ENCODE measurements at places on chromosomes 2 and 18.

- no peak for DNase-seq
Observed at GRCh38 chr18:36564841-36565240, 264.0 kb downstream of the TPGS2 start.

GRCh38 chr18:53943326-53943860, 281.1 kb downstream of the MBD2 start:
- no peak for DNase-seq

GRCh38 chr2:219442256-219443015, 7.8 kb downstream of the SPEG start:
- DNase-seq = no peak

GRCh38 chr2:11701751-11702301, 31.8 kb upstream of the NTSR2 start:
- DNase-seq = no peak

- no peak for DNase-seq
Observed at GRCh38 chr2:27622921-27623384, 5.9 kb downstream of the CCDC121 start.

GRCh38 chr2:12679550-12680072, 37.1 kb upstream of the TRIB2 start:
- DNase-seq = no peak

GRCh38 chr2:202965810-202966460, 48.7 kb upstream of the NBEAL1 start:
- peak; percentile 19 for DNase-seq

GRCh38 chr2:39513641-39514094, 76.6 kb upstream of the MAP4K3 start:
- peak; percentile 70 for DNase-seq

DNA sequence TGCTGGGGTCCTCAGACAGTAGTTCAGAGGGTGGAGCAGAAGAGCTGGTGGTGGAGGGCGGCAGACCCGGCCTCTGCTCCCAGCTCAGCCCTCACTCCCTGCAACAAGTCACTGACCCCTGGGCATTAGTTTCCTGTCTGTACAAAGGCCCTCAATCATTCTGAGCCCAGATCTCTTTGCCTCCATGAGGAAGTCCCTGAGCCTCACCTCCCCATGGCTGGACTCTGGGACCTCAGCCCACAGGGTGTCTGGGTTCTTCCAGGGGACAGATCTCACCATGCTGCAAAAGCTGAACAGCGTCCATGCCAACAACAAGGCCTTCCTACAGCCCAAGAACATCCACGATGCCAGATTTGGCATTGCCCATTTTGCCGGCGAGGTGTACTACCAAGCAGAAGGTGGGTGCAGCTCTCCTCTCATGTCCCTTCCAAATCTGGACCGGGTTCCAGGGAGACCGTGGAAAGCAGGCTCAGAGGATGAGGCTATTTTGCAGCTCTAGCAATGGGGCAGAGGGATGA, 49.1 kb downstream of the MYO7B start:
- no peak for DNase-seq

DNA sequence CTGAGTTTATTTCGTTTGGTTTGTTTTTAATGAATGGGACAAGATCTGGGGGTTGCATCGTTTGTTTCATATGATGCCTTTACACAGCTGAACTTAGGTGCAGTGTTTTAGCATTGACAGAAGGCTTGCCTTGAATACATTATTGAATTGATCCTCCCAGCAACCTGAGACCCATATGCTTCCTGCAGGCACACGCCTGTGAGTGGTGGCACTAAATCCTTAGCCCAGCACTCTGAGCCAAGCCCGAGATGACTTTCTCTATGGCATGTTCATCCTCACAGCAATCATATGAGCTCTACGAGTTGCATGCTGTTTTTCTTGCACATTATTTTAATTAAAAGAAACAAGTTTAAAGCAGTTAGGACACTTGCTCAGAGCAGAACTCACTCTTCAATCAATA, 47.8 kb upstream of the AGAP1 start:
- no peak for DNase-seq

- no peak for DNase-seq
Observed at GRCh38 chr2:25920336-25920735, 42.0 kb upstream of the ASXL2 start.

- no peak for DNase-seq
Observed at GRCh38 chr18:77635451-77635850, 385.8 kb downstream of the GALR1 start.

- no peak for DNase-seq
Observed at GRCh38 chr2:72827966-72828646, 2.3 kb upstream of the EXOC6B start.

DNA sequence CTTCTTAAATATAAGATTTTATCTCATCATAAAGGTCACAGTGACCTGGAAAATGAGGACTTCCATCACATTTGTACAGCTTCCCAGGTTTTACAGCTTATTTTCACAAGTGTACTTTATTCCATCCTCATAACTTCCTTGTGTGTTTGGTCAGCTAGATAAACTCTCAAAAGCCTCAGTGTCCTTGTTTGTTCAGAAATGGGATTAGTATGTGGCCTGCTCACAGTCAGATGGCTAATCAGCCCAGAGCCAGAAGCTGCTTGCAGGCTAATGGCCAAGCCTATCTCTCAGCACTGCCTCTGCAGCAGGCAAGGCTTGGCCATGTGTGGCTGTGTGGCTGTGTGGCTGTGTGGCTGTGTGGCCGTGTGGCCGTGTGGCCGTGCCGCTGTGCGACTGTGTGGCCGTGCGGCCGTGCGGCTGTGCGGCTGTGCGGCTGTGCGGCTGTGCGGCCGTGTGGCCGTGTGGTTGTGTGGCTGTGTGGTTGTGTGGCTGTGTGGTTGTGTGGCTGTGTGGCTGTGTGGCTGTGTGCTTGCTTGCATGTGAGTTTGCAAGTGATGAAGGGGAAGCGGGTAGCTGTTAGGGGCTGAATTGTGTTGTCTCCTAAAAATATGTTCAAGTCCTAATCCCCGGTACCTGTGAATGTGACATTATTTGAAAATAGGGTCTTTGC, 233.0 kb upstream of the TNP1 start:
- DNase-seq = no peak

DNA sequence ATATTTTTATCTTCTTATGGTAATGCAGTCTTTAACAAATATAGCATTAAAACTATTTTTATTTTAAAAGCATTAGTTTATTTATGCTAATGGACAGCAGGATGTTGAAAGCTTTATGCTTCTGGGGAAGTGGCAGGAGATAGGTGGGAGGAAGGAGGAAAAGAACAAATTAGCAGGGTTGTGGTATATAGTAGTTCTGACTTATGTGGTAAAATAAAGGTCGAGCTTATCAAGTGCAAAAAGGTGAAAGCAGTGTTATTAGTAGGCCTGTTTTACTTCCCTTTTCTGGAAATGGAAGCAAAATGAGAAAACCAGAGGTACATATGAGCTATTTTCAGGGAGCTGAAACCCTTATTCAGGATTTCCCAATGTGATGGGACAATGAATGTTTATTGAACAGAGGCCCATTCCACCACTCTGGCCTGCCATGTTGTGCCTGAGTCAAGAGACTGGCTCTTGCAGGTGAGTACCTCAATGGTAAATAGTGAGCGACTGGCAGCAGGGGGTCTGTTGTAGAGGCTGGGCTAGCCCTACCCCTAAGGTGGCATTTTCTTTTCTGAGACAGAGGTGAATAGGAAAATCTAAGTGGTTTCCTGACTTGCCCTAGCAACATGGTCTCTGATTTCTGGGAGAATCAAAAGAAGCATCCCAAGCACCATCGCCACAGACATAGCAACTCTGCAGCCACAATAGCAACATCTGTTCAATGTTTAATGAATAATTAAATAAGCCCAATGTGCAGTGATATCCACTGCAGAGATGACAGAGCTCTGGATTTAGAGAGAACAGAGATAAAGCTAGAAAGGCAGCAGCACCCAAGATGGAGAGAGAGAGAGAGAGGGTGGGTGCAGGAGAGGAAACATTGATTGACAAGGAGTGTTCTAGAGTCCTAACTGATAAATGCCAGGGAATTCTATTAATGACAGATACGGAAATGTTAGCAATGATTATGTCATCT, 119.7 kb downstream of the UPP2 start:
- no peak for DNase-seq

GRCh38 chr2:118094503-118094902, 6.2 kb downstream of the INSIG2 start:
- no peak for DNase-seq

DNA sequence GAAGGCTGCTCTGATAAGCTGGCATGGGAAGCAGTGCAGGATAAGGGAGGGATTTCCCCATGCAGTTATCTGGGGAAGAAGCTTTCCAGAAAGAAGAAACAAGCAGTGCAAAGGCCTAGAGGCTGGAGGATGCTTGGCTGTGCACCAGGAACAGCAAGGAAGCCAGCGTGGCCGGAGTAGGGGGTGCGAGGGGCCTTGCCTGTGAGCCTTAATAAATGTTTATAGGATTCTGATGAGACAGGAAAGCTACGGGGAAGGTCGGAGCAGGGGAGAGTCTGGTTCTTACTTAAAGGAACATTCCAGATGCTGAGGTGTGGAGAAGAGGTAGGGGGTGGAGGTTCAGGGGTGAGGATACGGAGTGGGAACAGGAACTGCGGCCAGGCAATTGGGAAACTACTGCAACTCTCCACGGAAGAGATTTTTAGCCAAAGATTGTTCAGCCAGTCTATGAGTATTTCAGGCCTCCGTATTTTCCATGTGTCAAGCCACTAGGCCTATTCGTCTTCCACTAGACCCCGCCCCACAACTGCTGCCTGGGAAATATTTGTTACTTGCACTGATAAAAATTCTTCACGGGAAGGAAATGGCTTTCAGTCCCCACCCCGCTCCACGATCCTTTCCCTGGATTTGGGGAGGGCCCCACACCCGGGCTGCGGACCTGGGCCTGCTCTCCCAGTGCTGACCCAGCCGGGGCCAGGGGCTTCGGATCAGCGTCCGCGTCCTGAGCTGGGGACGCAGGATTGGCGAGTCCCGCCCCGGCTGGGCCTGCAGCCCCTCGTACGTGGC, 516 bp downstream of the EIF2AK2 start:
- peak; percentile 57 for DNase-seq

- DNase-seq = no peak
Observed at GRCh38 chr2:168536925-168537466, 80.9 kb downstream of the CERS6 start.

DNA sequence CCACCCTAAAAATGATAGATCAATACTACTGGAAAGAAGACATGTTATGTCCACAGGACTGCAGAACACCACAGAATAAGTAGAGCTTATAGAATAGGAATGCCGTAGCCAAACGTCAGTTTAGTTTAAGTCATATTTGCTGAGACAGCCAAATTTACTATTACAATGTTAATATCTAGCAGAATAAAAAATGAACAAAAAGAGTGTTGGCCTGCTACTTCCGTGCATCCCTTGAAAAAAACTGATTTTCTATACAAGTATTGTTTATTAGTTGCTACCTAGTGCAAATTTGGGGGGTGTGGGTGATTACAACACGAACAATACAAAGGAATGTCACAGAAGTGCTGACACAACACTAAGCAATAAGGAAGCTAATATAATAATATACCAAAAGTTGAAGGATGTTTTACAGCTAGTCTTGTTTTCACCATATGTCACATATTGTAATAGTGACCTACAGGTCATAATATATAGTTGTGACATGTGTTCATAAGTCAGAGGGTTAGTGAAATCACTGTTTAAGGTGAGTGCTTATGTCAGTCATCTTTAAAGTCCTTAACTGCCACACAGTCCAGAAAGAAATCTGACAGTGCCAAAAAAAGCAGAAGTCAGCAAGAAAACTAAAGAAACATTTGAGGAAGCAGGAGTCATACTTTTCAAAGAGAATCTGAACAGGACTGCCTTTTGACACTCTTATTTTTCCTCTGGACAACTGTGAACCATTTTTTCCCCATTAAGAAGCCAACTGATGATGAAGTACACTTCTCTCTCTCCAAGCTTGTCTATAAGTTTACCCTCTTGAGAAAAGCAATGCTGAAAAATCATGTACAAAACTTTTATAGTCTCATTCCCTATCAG, 376.4 kb downstream of the ZEB2 start:
- no peak for DNase-seq

- DNase-seq = no peak
Observed at GRCh38 chr2:72300147-72300684, 152.6 kb upstream of the CYP26B1 start.

DNA sequence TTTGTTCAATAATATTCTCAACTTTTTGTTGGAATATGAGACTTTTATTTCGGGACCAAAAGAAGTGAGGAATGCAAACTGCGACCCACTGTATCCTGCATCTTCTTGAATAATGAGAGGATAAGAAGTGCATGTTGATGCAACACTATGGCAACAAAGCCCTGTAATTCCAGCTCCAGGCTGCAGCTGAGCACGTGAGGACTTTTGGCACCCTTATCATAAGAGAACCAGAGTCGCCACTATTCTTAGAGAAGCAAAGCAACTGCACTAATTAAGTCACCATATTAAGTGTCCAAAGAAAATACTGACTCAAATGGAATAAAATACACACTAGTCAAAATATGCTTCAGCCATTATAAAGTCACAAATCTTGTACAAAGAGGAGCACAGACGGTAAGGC, 65.8 kb downstream of the FAM210A start:
- DNase-seq = no peak

- DNase-seq = no peak
Observed at GRCh38 chr2:190698895-190699294, 50.0 kb downstream of the NAB1 start.

DNA sequence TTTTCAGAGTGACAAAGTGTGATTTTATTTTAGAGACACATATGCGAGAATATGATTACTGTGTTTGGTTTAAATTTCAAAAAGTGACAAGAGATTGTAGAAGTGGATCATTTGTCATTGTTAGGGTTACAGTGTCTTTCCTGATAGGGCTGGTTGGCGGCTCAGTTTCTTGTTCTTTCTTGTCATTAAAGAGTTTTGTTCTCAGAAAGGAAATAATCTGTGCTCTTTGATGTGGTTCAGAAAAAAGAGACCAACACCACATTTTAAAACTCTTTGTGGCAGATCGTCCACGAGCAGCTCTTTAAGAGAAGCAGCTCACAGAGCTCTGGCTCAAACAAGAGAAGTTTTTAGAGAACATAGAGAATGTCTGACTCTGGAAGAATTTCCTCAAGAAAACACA, 45.6 kb upstream of the ZNF532 start:
- no peak for DNase-seq

DNA sequence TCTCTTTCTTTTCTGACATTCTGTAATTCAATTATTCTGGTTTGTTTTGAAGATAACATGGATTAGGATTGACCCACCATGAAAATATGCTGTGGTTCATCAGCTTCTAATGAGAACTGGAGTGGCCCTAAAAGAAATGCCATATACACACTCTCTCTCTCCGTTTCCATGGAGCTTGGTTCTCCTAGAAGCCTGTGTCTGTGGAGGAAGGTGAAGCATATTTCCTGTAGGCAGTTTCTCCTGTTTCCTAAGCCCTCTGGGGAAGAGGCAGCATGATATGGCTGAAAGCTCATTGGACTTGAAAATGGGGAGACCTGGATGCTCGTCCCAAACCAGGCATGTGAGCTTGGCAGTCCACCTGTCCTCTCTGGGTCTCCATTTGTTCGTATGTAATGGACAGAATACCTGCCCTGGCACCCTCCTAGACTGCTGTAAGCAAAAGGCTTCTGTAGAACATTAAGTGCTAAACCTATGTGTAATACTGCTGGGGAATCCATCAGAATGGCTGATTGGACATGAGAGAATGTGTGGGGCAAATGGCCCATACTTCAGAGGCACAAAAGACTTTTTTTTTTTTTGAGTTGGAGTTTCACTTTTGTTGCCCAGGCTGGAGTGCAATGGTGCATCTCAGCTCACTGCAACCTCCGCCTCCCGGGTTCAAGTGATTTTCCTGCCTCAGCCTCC, 75.3 kb upstream of the PPP1CB start:
- no peak for DNase-seq
